ENCODE measurements at places on chromosomes 5 and 9.

- DNase-seq, result no peak
Observed at GRCh38 chr9:88645172-88645878, 110.3 kb downstream of the NXNL2 start.

- no peak for DNase-seq
Observed at GRCh38 chr5:162096448-162096847, 28.9 kb downstream of the GABRG2 start.

GRCh38 chr5:35672995-35673394, 55.3 kb downstream of the SPEF2 start:
- DNase-seq, result no peak

- DNase-seq, result no peak
Observed at GRCh38 chr9:114532561-114533237, 27.4 kb upstream of the WHRN start.

DNA sequence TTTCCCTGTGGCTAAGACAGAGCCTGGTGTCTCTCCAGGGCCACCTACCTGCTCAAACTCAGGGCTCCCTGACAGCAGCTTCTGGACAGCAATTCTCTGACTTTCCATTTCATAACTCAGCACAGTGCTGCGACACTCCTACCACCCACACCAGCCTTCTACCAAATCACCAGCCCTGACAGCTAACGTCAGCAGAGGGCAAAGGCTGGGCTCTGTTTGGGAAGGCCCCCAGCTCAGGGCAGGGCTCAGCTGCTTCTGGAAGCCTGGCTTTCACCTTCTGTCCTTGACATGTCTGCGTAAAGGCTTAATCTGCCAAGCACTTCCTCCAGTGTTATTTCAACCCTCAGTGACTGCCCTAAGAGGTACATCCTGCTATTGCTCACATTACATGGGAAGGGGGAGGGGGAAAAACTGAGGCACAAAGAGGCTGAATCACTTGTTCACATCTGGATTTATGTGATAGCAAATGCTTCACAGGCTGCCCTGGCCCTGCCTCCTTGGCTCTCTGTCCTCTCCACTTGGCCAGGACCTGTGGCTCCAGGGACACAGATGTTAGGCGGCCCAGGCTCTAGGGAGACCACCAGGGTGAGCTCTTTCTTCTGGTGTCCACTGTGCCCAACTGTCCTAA, 102.5 kb upstream of the PANK3 start:
- no peak for DNase-seq

DNA sequence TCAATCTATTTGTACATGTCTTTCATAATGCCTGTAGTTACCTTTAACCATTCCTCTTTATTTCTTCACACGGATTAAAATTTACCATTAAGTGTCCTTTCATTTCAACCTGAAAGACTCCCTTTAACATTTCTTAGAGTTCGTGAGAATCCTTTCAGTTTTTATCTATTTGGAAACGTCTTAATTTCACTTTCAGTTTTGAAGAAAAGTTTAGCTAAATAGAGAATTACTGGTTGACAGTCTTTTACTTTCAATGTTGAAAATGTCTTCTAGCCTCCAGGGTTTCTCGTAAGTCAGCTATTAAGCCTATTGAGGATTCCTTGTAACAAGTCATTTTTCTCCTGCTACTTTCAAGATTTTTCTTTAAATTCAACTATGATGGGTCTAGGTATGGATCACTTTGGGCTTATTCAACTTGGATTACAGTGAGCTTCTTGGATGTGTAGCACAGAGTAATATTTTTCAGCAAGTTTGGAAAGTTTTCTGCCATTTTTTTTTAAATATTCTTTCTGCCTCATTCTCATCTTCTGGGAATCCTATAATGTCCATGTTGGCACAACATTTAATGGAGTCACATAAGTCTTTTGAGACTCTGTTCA, 48.5 kb downstream of the RFX3 start:
- no peak for DNase-seq

DNA sequence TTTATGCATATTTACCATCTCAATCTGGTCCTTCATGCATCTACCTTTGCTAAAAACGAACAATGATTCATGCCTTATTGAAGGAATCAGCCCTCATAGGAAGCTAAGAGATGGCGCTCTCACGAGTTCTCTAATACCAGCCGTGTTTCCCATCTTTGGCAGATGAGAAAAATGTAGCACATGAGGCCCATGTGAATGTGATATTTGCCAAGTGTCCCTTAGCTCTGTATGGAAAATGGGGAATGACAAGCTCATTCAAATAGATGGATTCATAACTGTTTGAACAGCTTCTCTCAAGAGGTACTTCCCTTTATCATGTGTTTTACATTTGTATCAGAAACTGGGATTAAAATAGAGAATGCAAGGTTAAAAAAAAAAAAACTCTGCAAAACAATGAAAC, 66.1 kb downstream of the TTC39B start:
- DNase-seq, result no peak

DNA sequence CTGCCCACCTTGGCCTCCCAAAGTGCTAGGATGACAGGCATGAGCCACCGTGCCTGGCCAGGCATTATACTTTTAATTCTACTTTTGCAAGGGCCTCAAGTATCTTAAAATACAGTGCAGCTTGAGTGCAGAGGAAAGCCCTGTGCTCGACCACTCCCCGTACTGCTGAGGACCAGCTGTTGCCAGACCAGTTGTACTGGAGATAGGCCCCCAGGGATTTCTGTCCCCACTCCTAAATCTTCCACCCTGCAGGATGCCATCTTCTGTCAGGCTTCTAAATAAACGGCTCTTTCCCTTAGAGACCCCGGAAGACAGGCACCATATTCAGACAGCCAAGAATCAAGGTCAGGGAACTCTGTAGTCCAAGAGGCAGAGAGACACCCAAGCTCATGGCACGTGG, 16.6 kb upstream of the PSMD5 start:
- no peak for DNase-seq

- DNase-seq, result no peak
Observed at GRCh38 chr9:2771661-2772060, 54.4 kb downstream of the KCNV2 start.

GRCh38 chr5:150227606-150228273, 37.9 kb downstream of the SLC6A7 start:
- no peak for DNase-seq

- DNase-seq, result no peak
Observed at GRCh38 chr5:149658299-149658698, 71.8 kb upstream of the PPARGC1B start.

DNA sequence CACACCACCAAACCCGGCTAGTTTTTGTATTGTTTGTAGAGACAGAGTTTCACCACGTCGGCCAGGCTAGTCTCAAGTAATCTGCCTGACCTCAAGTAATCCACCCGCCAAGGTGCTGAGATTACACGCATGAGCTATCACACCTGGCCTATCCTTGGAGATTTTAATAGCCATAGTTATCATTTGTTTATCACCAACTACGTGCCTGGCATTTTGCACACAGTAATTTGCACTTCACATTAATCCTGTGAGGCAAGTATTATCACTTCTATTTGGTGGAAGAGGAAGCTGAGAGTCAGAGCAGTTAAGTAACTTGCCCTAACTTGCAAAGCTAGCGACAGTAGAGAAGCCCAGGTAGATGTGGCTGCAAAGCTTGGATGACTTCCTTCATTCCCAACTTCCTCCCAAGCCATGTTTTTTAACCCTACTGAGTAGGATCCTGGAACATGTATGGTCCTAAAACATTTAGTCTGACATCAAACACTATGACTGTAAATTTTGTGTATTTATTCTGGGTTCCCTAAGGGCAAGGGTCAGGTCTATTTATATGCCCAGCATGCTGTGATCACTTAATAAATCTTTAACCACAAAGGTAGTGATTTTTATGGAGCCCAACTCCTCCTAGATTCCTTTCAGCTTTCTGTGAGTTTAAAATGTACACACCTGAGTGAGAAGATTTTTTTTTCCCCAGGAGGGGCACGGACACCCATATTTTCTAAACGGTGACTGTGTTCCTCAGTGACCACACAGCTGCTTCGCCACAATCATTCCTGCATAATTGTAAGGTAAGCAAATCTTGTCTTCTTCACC, 100.2 kb upstream of the RAI14 start:
- DNase-seq, result no peak

GRCh38 chr5:126956991-126957390, 73.4 kb downstream of the MARCHF3 start:
- no peak for DNase-seq

DNA sequence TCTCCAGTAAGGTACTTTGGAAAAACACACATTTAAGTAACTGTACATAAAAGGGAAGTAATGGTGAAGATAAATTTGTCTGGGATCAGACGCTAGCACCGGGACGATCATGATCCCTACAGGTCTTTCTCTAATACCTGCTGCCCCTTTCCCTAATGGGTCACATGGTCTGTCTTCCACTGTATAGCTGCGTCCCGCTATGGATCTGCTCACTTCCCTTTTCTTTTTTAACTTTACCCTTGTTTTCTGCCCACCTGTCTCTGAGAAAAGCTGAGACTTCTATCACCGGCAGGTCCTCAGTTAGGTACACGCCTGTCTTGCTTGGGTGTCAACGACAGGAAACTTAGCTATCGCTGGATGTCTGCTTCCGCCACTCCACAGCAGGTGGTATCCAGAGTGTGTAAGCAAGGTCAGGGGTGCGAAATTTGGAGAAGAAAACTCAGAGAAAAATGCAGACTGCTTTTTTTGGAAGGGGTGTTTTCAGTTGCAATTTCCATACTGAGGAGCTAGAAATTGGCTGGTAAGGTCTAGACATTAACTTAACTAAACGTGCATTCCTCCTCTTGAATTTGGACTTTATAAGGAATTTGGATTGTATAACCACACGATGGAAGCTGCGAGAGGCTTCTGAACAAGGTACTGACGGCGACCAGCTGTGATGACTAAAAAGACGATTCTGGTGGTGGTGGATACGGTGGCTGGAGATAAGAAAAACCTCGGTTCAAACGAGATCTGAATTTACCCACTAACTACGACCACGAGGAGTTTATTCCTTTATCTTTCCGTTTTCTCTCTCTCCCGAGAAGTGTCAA, 1.1 kb upstream of the ICE1 start:
- no peak for DNase-seq

- DNase-seq, result no peak
Observed at GRCh38 chr5:95817430-95817829, 5.1 kb downstream of the GLRX start.

DNA sequence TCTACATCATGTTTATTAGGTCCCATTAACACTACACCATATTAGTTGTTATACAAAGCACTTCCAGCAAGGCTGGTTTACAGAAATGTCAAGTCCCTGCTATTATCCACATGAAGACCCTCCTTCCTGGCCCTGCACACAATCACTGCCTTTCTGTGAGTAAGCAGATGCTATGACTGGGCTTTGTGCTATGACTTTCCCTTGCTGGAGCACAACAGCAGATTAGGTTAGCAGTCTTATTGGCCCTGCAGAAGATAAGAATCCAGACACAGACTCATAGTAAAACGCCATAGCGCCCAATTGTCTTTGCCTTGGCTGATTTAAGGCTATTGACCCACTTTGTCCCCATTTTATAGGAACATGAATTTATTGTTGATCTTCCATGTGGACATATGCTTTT, 228.9 kb upstream of the ACTBL2 start:
- DNase-seq, result no peak

GRCh38 chr5:50406877-50407276, 34.2 kb downstream of the EMB start:
- DNase-seq, result no peak

- no peak for DNase-seq
Observed at GRCh38 chr5:55582256-55582655, 47.5 kb upstream of the PLPP1 start.

- DNase-seq, result no peak
Observed at GRCh38 chr5:72096602-72097188, 10.6 kb upstream of the MAP1B start.

GRCh38 chr5:20832204-20833080, 844.4 kb upstream of the CDH18 start:
- DNase-seq, result no peak

DNA sequence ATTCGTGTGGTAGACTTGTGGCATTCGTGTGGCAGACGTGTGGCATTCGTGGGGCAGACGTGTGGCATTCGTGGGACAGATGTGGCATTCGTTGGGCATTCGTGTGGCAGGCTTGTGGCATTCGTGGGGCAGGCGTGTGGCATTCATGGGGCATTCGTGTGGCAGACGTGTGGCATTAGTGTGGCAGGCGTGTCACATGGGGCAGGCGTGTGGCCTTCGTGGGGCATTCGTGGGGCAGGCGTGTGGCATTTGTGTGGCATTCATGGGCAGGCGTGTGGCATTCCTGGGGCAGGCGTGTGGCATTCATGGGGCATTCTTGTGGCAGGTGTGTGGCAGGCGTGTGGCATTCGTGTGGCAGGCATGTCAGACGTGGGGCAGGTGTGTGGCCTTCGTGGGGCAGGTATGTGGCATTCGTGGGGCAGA, 106.0 kb downstream of the EHMT1 start:
- no peak for DNase-seq

DNA sequence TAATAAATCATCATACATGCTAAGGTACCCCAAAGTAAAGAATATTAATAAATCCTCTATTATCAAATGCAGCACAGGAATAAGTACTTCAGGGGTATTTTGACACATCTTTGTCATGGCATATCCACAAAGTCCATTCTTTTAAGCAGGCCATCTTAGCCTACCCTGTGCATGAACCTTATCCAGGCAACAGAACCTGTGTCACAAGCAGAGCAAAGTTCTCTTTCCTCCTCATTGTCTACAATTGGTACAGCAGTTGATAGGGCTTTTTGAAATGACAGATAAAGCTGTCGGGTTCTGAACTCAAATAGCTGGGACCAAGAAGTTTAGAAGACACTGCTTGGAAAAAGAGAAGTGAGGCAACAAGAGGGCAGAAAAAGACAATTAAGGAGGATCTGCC, 30.8 kb upstream of the PURA start:
- no peak for DNase-seq

DNA sequence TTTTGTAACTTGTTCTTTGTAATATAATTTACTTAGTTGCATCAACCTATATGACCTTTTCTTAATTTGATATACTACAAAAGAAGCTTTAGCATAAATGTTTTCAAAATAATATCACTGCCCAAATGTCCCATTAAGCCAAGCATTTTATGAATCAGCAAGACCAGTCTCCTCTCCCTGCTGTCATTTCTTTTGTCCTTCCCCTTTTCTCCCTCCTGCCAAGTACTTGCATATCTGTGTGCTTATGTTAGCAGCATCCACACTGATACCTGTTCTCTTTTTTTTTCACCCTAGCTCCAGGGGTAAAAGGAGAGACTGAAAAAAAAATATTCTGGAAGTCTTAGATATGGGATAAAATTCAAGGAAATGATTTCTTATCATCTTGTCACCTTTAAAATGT, 69.7 kb downstream of the ZSWIM6 start:
- DNase-seq, result no peak

GRCh38 chr5:1973391-1974013, 90.8 kb upstream of the IRX4 start:
- DNase-seq, result no peak

DNA sequence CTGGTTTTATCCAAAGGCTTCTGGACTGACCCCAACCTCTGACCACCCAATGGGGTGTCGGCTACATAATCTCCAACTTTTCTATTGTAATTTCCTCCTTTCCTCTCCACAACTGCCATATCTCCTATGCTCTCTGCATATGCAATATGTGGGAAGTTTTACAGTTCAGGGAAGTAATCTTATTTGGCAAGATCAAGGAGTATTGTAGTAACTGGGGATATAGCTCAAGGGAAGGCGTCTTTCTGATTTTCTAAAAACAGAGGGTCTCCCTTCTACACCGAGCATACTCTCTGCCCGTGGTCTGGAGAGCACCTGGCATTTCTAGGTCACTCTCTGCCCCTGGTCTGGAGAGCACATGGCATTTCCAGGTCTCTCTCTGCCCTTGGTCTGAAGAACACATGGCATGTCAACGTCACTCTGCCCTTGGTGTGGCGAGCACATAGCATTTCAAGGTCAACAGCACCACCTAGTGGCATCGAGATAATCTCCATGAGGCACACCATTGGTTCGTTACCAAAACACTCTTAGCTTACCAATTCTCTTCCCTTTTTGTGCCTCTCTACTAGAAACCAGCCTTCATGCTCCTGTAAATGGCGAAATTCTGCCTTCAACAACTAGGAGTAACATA, 616.4 kb upstream of the NUDT12 start:
- DNase-seq, result no peak
